Activated CD4-positive, alpha-beta memory T cell treated with anti-CD3 and anti-CD28 coated beads for 36 hours (primary cell): ENCODE measurements at places on chromosomes 1 and 21. TPM values are rescaled to one million over a fixed set of nuclear protein-coding genes. Genes with fewer than 3 reads are reported as not detected.

- DNase-seq, result no peak
These were observed 14.4 kb upstream of the C8B start for GRCh38 chr1:56979986-56980755.

Gene PODN
- not detected for total RNA-seq

DNA sequence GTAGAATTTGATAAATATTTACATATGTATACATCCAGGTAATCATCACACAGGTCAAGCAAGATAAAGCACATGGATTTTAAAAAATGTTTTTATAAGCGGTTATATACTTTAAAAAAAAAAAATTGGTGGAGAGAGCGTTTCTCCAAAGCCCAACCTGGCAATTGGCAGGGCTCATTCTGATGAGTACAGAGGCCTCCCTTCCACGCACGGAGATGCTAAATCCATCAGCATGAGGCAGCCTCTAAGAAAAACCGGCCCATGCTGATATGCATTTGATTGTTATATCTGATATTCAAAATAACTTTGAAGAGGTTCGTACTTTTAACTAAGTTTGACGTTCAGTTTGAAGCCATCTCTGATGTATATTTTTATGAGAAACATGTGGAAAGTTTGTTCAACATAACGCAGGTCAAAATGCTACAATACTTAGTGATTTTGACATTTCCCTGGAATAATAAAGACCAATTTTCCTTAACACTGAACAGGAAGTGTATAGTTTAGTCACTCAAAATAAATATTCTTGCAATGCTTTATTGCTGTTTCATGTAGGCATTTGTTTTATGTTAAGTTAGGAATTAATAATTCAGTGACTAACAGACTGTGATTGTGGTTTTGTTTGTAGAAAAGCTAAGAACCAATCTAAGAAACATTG, 151.7 kb downstream of the NR5A2 start:
- no peak for DNase-seq

Gene SYNC
- not detected for total RNA-seq

DNA sequence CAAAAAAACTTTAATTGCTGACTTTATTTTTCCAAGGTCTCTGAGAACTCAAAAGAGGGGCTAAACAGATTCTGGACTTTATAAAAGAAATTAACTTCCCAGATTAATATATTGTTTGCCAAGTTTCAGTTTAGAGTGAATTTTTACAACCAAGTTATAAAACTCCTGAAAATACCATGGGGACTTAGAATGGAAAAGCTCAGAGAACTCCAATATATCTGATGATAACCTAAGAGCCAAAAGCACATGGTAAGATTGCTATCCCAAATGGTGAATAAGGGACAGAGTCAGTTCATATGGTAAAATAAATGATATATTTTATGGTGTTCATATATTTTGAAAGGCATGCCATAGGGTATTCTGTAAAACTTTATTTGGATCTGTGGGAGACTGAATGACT, 470.9 kb downstream of the TTLL7 start:
- DNase-seq, result no peak

GRCh38 chr1:25174363-25174729, 58.0 kb downstream of the SYF2 start:
- DNase-seq, result no peak
